Frontal cortex (tissue), 4 donors: ENCODE measurements at places on chromosomes 5 and 9.

GRCh38 chr9:87792831-87793288, 66.9 kb downstream of the CTSL start:
- DNase-seq: no peak

- DNase-seq: no peak
Measured at GRCh38 chr9:35680331-35681105, 6.8 kb downstream of the CA9 start.

GRCh38 chr5:68114378-68115040, 101.0 kb upstream of the PIK3R1 start:
- DNase-seq: no peak

GRCh38 chr9:16622541-16622940, 247.9 kb downstream of the BNC2 start:
- DNase-seq: no peak

- no peak for DNase-seq
Measured at GRCh38 chr9:135973277-135974219, 12.4 kb upstream of the UBAC1 start.
